ENCODE measurements at places on chromosomes 7 and 10.

GRCh38 chr10:97886286-97886685 is 36.6 kb downstream of the GOLGA7B start:
- no peak for DNase-seq

DNA sequence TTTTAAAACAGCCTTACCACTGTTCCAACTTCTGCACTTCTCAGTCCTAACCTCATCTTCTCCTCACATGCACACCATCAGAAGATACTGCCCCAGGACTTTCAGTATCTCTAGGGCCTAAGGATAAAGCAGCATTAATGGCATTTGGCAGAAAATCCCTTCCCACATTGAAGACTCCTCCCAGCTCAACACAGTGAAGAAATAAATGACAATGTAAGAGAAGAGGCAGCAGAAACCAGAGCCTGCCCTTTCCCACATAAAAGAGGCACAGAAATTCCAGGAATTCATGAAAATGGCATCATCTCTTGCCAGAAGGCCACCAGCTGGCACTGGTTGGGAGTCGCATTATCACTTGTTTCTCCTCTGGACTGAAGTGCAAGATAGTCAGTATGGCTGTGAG is 3.7 kb downstream of the GCC1 start:
- DNase-seq: no peak

GRCh38 chr10:102113956-102114857 is 6.0 kb downstream of the LDB1 start:
- no peak for DNase-seq

DNA sequence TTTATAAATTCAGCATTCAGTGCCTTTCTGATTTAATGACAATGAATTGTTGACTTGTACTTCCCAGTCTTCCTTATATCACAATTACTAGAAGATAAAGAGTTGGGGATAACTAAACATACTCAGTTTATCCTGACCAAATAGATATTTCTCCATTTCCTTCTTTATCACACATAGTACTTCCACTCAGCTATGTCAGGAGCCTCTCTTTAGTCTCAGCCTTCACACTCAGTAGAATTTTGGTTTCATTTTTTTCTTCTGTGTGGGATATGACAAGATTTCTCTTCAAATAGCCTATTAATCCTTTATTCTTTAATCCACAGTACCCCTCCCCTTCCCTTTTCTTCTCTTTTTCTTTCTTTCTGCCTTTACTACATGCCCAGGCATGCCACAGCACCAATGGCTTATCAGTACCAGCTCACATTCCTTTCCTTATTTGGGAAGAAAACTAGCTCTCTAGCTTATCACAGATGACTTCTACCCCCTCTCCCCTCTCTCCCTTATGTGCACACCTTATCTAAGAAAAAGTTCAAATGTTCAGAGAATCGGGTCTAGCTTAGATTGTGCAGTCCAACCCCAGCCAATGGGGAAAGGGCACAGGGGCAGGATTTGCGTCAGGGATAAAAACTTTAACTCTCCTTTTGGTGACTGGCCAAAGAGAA is 109.0 kb downstream of the PHF14 start:
- no peak for DNase-seq

DNA sequence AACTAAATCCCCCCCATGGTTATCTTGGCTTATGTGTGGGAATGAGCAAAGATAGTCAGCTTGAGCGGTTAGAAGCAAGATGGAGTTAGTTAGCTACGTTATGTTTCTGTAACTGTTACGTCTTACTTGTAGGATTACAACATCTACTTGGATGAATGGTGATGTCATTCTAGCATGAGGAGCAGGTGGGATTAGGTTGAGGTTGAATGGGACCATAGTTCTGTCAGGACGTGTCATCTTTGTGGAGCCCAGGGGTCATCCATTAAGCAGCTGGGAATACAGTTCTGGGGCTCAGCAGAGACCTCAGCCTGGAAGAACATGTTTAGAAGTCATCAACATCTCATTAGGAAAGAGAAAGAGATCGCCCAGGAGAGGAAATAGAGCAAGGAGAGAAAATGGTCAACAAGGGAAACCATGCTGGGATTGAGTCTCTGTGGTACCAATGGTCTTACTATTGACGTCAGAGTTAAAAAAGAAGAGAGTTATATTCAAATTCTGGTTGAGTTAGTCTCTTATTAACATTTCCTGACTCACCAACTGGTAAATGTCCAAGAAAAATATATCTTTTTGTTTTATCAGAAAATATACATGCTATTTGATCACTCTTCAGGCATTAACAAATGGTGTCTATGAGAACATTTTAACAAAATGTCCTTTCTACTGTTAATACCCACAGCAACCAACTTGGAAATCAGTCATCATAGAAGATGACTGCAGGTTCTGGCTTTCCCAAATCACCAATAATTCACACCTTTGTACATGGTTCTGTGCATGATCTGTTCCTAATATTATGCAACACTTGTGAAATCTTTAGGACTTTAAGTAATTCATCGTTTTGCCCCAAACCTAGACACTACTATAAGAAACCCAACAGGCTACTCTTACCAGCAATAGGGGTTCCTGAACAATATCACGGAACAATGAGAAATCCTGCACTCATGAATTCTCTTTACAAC is 96.9 kb downstream of the KIAA1217 start:
- DNase-seq: no peak

DNA sequence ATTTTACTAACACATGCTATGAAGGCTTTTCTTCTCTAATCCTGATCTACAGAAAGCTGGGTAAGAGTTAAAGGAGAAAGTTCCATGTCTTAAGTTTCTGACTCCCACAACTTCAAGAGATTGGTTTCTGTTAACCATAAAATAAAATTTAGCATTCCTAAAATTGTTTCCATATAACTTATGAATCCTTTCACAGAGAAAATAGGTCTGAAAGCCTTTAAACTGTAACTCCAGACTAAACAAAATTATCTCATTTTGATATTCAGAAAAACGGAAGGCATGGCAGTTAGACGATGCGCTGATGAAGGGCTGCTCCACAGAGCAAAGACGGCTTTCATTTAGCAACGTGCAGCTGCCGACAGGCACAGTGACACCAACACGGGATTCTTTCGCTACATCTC is 133.3 kb downstream of the SLC25A13 start:
- DNase-seq: no peak

DNA sequence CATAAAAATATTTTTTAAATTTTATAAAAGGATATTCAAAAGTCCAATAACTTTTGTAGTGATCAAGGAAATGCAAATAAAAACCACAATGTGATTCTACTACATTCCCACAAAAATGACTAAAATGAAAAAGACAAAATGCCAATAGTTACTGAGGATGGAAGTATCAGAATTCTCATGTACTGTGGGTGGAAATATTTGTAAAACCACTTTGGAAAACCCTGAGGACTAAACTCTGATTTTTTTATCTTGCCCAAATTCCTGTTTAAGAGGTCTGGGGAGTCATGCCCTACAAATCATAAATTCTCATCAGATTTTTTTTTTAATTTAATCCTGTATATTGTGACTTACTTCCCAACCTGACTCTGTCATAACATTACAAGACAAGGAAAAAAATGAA is 9.8 kb upstream of the SEMA3D start:
- no peak for DNase-seq

DNA sequence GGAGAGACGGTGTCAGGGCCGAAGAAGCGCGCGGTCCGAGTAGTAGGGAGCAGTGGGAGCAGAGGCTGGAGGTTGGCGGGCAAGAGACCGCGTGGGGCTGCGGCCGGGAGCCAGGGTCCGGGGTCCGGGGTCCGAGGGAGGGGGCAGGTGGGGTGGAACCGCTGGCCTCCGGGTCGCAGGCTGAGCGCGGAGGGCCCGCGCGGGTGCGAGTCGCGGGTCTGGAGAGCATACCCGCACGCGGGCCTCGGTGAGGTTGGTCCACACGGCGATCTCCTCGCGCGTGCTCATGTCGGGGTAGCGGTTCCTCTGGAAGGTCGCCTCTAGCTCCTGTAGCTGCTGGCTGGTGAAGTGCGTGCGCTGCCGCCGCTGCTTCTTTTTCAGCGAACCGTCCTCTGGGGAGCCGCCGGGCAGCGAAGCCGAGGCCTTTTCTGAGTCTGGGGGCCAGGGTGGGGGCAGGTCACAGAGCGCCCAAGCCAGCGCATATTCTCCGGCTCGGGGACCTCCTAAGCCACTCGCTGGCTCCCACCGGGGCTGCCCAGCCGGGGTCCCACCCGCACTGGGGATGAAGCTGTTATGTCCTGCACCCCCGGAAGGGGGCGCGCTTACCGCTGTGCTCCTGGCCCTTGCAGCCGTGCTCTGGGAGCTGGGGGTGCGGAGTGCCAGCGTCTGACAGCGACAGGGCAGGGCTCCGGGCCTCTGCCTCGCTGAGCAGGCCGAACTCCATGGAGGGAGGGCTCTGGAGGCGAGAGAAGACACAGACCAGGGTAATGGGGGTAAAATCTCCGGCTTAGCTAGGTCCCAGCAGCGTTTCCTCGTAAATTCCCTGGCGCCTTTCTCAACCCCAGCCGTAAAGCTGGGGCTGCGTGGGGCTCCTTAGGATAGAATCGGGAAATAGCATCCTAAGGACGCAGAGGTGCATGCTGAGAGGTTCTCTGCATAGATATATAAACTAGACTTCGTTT is 5.5 kb downstream of the ELOVL3 start:
- no peak for DNase-seq

DNA sequence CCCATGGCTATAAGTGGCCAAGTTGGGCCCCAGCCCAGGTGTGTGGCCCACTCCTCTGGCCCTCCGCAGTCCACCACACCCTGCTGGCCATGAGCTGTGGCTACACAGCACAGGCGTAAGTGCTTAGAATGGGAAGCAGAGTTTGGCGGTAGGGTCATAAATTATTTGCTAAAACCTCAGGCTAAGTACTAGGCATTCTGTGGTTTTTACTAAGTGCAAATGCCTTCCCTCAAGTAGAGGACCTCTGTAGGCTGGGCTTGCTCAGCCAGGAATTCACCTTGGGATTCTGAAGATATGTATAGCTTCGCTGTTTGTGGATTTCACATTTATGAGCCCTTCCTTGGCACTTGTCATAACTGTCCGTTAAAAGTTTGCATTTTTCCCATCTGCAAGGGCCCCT is 44.8 kb upstream of the LOXL4 start:
- no peak for DNase-seq

Measured in stimulated activated CD8-positive, alpha-beta memory T cell treated with anti-CD3 and anti-CD28 coated beads, Interleukin-4, amount 100 ng/mL, for 1 hour (primary cell).